Effector memory CD8-positive, alpha-beta T cell (primary cell): ENCODE measurements at places on chromosomes 13 and 19.

DNA sequence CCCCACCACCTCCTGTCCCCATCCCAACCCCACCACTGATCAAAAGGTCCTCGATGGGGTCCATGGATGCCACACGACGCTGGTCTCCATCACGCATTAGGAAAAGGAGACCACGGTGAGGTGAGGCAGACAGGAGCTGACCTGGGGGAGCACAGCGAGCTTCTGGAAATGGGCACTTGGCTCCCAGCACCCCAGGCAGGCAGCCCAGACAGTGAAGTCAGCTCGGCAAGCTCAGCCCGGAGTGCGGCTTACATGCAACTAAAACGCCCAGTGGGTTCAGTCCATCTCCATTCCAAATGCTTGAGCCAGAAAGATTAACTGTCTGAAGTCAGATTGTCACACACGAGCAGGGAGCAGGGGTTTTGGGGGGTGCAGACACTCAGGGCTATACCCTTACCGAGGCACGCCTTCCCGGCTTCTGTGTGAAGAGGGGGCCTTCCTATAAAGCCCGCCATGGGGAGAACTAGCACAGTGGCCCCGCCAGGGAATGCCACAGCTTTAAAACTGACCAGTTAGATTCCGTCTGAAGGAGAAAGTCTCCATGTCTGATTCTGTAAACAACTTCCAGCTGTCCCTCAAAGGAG is 79.4 kb downstream of the SPACA7 start:
- DNase-seq: no peak
- H3K27me3 ChIP-seq: no peaks in the 10 kb centered on the region
- no peak overlapping the region for H3K27ac ChIP-seq
- no peaks in the 10 kb centered on the region for H3K4me1 ChIP-seq
- no peaks in the 10 kb centered on the region for H3K36me3 ChIP-seq
- H3K4me3 ChIP-seq: no peak overlapping the region

DNA sequence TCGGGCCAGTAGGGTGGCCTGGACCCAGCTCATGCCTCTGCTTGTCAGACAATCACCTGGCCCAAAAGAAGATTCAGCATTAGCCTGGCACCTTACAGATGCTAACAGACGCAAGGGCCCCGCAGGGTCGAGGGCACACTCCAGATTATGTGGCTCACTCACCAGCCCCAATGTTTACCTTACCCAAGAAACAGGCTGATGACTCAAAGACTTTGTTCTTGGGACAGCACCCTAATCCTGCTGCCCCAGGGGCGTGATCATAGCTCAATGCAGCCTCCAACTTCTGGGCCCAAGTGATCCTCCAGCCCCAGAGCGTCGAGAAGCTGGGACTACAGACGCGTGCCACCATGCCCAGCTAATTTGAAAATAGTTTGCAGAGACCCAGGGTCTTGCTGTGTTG is 9.8 kb downstream of the ECSIT start:
- H3K4me3 ChIP-seq: no peak overlapping the region
- DNase-seq: no peak
- peaks cover 48% of the 10 kb centered on the region for H3K36me3 ChIP-seq
- no peaks in the 10 kb centered on the region for H3K27me3 ChIP-seq
- peaks cover 4% of the 10 kb centered on the region for H3K4me1 ChIP-seq

DNA sequence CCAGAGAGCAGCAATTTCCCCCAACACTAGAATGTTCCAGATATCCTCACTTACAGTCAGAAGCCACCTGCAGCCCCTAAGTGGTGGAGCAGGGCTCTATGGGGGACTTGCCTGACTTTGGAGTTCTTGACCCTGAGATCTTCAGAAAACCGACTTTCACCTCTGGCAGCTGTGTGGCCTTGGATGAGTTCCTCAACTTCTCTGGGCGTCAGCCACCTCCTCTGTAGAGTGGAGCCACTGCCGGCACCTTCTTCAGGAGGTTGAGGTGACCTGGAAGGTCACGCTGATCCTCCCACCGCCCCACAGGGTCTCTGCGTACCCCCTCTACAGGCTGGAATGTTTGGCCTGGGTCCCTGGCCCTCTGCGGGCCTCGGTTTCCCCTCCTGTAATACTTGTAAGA is 7.1 kb upstream of the FUT5 start:
- no peaks in the 10 kb centered on the region for H3K4me1 ChIP-seq
- H3K4me3 ChIP-seq: no peak overlapping the region
- DNase-seq: no peak
- H3K27ac ChIP-seq: no peak overlapping the region
- H3K36me3 ChIP-seq: peaks cover 10% of the 10 kb centered on the region

DNA sequence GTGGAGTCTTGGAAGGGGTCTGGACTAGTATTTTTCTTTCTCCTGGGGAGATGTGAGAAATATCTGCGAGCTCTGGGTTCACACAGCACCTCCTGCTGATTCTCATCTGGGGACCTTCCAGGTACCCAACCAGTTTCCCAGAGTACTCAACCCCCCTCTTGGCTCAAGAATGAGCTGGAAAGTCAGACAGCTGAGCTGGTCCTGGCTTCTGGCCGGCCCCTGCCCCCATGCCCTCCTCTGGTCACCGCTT is 2.2 kb upstream of the PDE4A start:
- H3K4me1 ChIP-seq: peaks cover 44% of the 10 kb centered on the region
- H3K27ac ChIP-seq: peak overlapping the region; percentile 88
- DNase-seq: no peak
- H3K27me3 ChIP-seq: peaks cover 56% of the 10 kb centered on the region

DNA sequence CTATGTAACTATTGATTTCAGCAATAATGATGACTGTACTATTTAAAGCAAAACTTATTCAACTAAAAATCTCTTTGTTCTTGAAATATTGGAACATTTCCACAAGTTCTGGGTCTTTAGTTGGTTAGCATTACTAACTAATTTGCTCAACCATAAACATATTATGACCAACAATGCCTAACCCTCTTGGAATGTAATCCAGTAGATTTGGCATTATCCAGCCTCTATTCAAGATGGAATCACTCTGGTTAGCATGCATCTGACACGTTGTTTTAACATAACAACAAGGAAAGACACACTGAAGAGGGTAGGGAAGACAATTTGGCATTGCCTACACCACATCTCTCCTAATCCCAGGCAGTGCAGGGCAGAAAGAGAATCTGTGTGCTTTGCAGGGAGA is 941.3 kb upstream of the PCDH20 start:
- no peaks in the 10 kb centered on the region for H3K4me1 ChIP-seq
- H3K27me3 ChIP-seq: no peaks in the 10 kb centered on the region
- H3K4me3 ChIP-seq: no peak overlapping the region
- DNase-seq: no peak
- no peaks in the 10 kb centered on the region for H3K36me3 ChIP-seq

DNA sequence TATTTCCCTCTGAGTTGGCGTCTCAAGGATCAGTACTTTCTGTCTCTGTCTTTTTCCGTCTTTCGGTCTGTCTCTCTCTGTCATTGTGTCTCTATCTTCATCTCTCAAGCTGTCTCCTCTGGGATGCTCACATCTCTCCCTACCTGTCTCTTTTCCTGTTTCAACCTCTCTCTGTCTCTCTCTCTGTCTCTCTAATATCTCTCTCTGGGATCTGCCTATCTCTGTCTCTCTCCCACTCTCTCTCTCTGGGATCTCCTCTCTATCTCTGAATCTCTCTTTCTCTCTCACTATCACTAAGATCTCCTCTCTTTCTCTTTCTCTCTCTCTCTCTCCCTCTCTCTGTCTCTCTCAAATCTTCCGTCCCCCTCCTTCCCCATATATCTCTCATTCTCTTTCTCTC is 4.0 kb downstream of the ATP1A3 start:
- H3K4me3 ChIP-seq: no peak overlapping the region
- peaks cover 4% of the 10 kb centered on the region for H3K27me3 ChIP-seq
- no peak for DNase-seq

DNA sequence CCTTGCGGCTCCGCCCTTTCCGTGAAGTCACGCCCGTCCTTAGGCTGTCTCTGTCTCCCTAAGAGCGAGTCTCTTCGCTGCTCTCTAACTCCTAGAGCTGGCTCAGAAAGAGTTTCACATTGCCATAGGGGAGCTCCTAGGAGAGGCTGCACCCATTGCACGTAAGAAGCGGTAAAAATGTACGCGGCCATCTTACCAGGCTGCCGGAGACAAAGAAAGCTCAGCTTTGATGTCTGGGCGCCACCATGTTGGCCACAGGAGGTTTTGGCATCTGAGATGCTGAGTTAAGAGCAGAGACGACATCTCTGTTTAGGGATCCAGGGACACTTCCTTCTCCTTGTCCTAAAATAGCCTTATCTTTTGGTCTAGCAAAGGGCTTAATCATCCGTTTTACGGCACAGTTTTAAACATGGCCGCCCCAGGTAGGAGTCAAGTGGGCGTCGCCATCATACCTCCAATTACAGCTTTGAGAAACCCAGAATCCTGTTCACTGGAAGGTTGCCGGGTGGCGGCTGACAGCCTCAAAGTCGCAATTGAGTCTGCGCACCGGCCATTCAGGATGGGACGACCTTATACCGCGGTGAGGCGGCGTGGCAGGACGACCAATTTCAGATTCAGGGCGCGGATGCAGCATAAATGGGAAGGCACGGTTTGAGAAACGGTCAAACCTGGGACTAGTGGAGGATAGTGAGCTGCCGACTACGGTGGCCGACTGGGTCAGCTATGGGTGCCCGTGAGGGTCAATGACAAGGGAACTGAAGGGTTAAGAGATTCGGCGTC is at the start of gene ZNF793:
Gene ZNF793, plus strand, starts transcription at position 553 of the 780 bp plus-strand sequence. CDS start 16,501 bp downstream, outside the sequence.
- H3K4me1 ChIP-seq: no peaks in the 10 kb centered on the region
- H3K4me3 ChIP-seq: no peak within 1 kb of the TSS
- no peak within 1 kb of the TSS for H3K27ac ChIP-seq
- peak; percentile 64 for DNase-seq

- H3K36me3 ChIP-seq: peaks cover 26% of the 10 kb centered on the region
- peak overlapping the region; percentile 89 for H3K4me3 ChIP-seq
- H3K27me3 ChIP-seq: no peaks in the 10 kb centered on the region
- peak overlapping the region; percentile 86 for H3K27ac ChIP-seq
Measured at GRCh38 chr19:4969292-4969771, 419 bp downstream of the KDM4B start.

- peaks cover 3% of the 10 kb centered on the region for H3K36me3 ChIP-seq
- H3K4me1 ChIP-seq: peaks cover 8% of the 10 kb centered on the region
- H3K4me3 ChIP-seq: peak within 1 kb of the TSS; percentile 25
- peaks cover 11% of the 10 kb centered on the region for H3K27me3 ChIP-seq
- peak; percentile 15 for DNase-seq
Measured at GRCh38 chr19:38425810-38426466, at the start of gene RASGRP4. Gene RASGRP4, minus strand, starts transcription at chr19:38426219. Its CDS starts 128 bp downstream, at chr19:38426091.

DNA sequence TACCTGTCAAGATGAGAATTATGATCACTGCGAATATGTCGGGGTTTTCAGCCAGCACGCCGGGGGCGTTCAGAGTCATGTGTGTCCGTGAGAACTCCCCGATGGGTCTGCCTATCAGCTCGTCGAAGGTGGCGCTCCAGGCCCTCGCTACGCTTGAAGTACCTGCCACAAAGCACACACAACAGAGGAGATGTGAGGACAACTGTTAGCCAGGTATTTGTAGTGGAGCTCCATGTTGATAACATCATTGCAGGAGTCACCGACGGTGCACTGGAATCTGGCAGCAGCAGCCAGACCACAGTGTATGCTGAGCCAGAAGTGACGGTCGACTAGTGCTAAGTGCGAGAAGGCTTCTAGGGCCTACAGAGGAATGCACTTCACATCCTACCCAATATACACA is 62.7 kb downstream of the SLC7A1 start:
- H3K27me3 ChIP-seq: no peaks in the 10 kb centered on the region
- DNase-seq: no peak
- peak overlapping the region; percentile 9 for H3K27ac ChIP-seq
- no peak overlapping the region for H3K4me3 ChIP-seq

DNA sequence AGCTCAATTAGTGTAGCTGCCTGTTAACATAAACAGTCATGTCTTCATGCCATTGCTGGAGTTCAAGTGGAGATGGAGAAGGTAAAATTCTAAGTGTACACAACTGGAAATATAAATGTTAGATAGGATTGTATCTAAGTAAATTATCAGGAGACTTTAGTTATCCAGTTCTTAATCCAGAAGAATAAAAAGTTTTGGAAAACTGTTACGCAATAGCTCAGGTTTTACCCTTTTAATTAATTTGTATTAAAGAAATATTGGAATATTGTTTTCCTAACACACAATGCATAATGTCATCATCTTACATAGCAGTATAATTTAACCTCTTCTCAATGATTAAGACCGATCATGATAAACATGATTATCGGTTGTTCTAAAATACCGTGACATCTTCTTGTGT is 2.8 kb downstream of the SLC10A2 start:
- no peaks in the 10 kb centered on the region for H3K36me3 ChIP-seq
- no peaks in the 10 kb centered on the region for H3K4me1 ChIP-seq
- no peak overlapping the region for H3K4me3 ChIP-seq
- no peak for DNase-seq

- H3K4me1 ChIP-seq: no peaks in the 10 kb centered on the region
- no peak overlapping the region for H3K27ac ChIP-seq
- peaks cover 28% of the 10 kb centered on the region for H3K27me3 ChIP-seq
- H3K4me3 ChIP-seq: no peak overlapping the region
Measured at GRCh38 chr13:110432522-110432921, 125.4 kb downstream of the COL4A2 start.

- no peak for DNase-seq
- no peaks in the 10 kb centered on the region for H3K27me3 ChIP-seq
- no peaks in the 10 kb centered on the region for H3K36me3 ChIP-seq
- H3K4me3 ChIP-seq: no peak overlapping the region
- H3K27ac ChIP-seq: no peak overlapping the region
- no peaks in the 10 kb centered on the region for H3K4me1 ChIP-seq
Measured at GRCh38 chr13:93558637-93559036, 332.0 kb downstream of the GPC6 start.

- peaks cover 20% of the 10 kb centered on the region for H3K36me3 ChIP-seq
- H3K4me1 ChIP-seq: peaks cover 37% of the 10 kb centered on the region
- no peak overlapping the region for H3K4me3 ChIP-seq
- no peak overlapping the region for H3K27ac ChIP-seq
- no peak for DNase-seq
Measured at GRCh38 chr13:78606471-78607408, 3.4 kb upstream of the POU4F1 start.

DNA sequence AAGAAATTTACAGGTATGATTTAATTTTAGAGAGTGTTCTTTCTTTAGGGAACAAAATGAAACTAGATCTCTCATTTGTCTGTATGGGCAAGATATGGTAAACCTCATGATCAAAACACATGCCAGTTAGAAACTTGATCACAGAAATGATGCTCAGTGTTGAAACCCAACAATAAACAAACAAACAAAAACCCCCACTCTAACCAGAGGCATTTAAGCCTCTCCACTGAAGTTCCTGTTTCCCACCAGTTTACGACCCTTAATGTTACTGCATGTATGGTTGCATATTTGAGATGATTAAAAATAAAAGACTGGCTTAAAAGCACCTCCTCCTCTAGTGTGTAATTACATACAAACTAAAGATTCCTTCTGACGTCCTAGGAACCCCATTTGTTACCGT is 293.3 kb upstream of the MAB21L1 start:
- H3K4me1 ChIP-seq: no peaks in the 10 kb centered on the region
- no peaks in the 10 kb centered on the region for H3K27me3 ChIP-seq
- no peak overlapping the region for H3K27ac ChIP-seq
- H3K36me3 ChIP-seq: no peaks in the 10 kb centered on the region

GRCh38 chr13:98842070-98842469 is 89.6 kb upstream of the SLC15A1 start:
- H3K27me3 ChIP-seq: no peaks in the 10 kb centered on the region
- H3K4me1 ChIP-seq: no peaks in the 10 kb centered on the region
- peak overlapping the region; percentile 49 for H3K27ac ChIP-seq
- peaks cover 27% of the 10 kb centered on the region for H3K36me3 ChIP-seq
- no peak overlapping the region for H3K4me3 ChIP-seq
- DNase-seq: no peak
